ENCODE measurements at places on chromosomes 3 and 15. TPM values are rescaled to one million over a fixed set of nuclear protein-coding genes. Genes with fewer than 3 reads are reported as not detected.

CAV3 gene
- not detected for total RNA-seq

ASB14 gene
- total RNA-seq: not detected

IGDCC3 gene
- total RNA-seq: not detected

ARPIN gene
- total RNA-seq: not detected

CCR3 gene
- not detected for total RNA-seq

CPLX3 gene
- total RNA-seq: 0.36 TPM

LRRN1 gene
- 1.0 TPM for total RNA-seq

SLC22A14 gene
- not detected for total RNA-seq

ANKRD34C gene
- not detected for total RNA-seq

ALDH1A3 gene
- not detected for total RNA-seq

LARP6 gene
- total RNA-seq: not detected

STRIT1 gene
- not detected for total RNA-seq

CDC25A gene
- total RNA-seq: not detected

CCDC191 gene
- 2.8 TPM for total RNA-seq

ROBO2 gene
- total RNA-seq: not detected

TGM5 gene
- total RNA-seq: not detected

NFKBIZ gene
- total RNA-seq: 477 TPM

ATP13A3 gene
- 52.8 TPM for total RNA-seq

BNC1 gene
- not detected for total RNA-seq

KIF9 gene
- 11.7 TPM for total RNA-seq

CISH gene
- 4.7 TPM for total RNA-seq

HRG gene
- total RNA-seq: not detected

TMEM266 gene
- not detected for total RNA-seq

DNAH12 gene
- 0.08 TPM for total RNA-seq

CRABP1 gene
- total RNA-seq: not detected

MORC1 gene
- not detected for total RNA-seq

LRTM1 gene
- not detected for total RNA-seq

CYP8B1 gene
- total RNA-seq: not detected

AGBL1 gene
- total RNA-seq: not detected

CADPS gene
- total RNA-seq: not detected

EPHA3 gene
- not detected for total RNA-seq

CD200R1 gene
- total RNA-seq: 2.2 TPM

TCAIM gene
- 3.7 TPM for total RNA-seq

ADAMTS7 gene
- not detected for total RNA-seq

FBXO45 gene
- 7.8 TPM for total RNA-seq

DUOXA2 gene
- not detected for total RNA-seq

GHRL gene
- 0.92 TPM for total RNA-seq

CEP152 gene
- 3.9 TPM for total RNA-seq

CHCHD6 gene
- total RNA-seq: 6.4 TPM

LRRFIP2 gene
- 31.7 TPM for total RNA-seq

DLEC1 gene
- 1.9 TPM for total RNA-seq

CCDC54 gene
- total RNA-seq: not detected

AADAC gene
- total RNA-seq: not detected

Measured in CD8-positive, alpha-beta T cell (primary cell).